Activated naive CD8-positive, alpha-beta T cell treated with anti-CD3 and anti-CD28 coated beads for 36 hours (primary cell): ENCODE measurements at places on chromosomes 3 and 15. TPM values are rescaled to one million over a fixed set of nuclear protein-coding genes. Genes with fewer than 3 reads are reported as not detected.

DNA sequence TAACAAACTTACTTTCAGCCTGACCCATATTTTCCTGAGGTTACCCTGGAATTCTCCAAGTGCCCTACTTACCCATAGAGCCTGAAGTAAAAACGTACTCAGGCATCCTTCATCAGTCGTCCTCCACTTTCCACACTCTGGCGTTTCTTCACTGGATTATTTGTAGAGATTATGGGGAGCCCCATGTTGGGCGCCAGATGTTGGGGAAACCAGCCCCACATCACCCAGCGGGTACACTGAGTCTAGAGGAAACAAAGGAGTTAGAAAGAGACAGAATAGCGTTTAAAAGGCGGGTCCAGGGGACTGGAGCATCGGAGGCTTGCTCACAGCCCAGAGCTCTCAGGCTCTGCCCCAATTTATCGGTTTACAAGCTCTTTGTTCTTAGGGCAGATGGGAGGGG lies 9.7 kb upstream of the SLC28A2 start:
- no peak for DNase-seq

- DNase-seq = no peak
Observed at GRCh38 chr15:96410175-96411055, 79.9 kb downstream of the NR2F2 start.

GRCh38 chr3:37859908-37860199 lies 1.8 kb upstream of the CTDSPL start:
- no peak for DNase-seq

- no peak for DNase-seq
Observed at GRCh38 chr3:154122912-154123559, 1.8 kb downstream of the ARHGEF26 start.

GRCh38 chr15:79973456-79974195 lies 2.6 kb upstream of the BCL2A1 start:
- DNase-seq = peak; percentile 37

- no peak for DNase-seq
Observed at GRCh38 chr3:71102111-71102983, 481.2 kb downstream of the FOXP1 start.

- DNase-seq = no peak
Observed at GRCh38 chr15:55288006-55288717, 1.5 kb downstream of the RAB27A start.

DNA sequence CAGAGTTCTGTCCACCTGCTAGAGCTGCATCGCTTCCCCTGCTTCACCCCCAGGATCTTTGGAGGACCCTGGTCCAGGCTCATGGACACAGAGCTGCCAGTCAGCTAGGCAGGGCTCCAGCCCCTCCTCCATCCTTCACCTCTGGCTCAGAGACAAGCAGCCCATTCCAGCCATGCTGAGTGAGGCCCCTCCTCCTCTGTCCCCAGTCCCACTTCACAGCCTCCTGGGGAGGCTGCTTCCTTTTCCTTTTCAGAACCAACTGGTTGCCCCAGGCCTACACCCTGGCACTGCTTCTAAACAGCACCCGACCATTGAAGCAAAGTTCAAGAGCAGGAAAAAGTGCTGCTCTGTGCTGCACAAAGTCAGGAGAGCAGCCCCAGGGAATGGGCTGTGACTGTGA lies 22.2 kb downstream of the IQSEC1 start:
- DNase-seq = no peak

GRCh38 chr3:196207159-196207832 lies 3.9 kb downstream of the ZDHHC19 start:
- DNase-seq = no peak

GRCh38 chr3:197343656-197344408 lies 45.4 kb upstream of the DLG1 start:
- no peak for DNase-seq

DNA sequence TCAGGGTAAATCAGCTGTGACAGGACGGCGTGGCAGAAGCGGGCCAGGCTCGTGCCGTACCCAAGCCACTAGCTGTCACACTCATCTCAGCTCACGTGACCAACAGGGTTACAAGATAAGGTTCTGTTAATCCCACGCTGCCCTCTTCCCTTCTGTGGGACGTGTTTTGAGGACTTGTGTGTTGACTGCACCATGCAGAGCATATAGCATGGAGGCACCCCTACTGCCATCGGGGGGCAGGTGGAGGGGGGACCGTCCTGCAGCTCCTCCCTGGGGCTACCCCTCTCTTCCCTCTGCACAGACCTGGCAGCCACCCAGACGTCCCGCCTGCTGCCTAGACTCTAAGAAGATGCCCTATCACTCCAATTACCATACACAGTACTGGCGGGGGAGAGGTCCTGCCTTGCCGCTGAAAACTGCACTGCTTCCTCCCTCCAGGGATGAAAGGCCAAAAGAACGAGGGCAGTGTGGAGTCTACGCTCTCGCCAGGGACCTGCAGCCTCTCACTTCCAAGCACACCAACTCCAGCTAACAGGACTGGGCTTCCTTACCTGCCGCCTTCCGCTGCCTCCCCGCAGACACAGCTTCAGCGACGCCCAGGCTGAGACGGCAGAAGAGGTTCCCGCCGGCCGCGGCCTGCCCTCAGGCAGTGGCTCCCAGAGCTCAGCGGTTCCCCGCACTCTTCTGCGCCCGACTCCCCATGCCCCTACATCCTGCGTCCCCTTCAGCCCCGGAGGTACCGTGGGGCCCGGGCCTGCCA lies at the start of gene TNK2:
Gene TNK2 (minus strand): TSS at position 618 of the 760 bp plus-strand sequence. CDS start 19,963 bp downstream, outside the sequence.
- DNase-seq = peak; percentile 62

DNA sequence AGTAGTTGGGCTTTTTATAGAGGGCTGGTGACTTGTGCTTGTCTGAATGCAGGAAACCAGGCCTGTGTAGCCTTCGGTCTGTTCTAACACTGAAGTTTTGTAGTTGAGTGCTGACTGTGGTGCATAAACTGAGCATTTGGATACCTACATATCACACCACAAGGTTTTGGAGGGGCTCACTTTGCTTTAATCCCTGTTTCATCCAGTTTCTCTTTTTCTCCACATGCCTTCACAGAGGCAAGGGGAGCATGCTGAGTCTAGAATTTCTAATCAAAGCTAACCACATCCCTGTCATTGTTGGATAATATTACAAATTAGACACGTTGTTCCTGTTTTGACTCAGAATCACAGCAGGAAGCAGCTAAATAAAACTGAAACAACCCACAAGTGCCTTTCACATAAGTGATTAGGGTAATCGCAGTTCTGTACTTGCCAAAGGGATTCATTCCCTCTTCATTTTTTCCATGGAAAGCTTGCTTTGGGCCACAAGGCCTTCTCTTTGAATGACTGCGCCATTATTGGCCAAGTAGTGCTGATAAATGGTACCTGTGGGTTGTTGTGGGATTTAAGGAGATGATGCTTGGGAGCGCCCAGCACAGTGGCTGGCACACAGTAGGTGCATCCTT lies 48.9 kb downstream of the TGFBR2 start:
- DNase-seq = peak; percentile 47

DNA sequence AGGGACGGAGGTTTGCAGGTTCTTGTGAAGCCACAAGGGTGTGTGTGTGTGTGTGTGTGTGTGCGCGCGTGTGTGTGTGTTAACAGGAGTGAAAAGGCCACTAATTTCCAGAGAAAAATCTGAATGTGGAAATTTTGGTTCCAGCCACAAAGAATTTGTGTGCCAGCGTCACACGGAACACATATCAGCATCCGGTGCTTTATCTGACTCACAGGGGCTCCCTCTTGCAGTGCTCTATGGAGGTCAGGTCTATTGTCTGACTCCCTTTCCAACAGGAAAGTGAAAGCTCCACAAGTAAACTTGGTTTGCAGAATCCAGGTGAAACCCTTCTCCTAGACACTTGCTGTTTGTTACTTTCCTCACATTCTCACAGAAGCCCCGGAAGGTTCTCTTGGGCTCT lies 6.2 kb downstream of the CLDN11 start:
- no peak for DNase-seq

DNA sequence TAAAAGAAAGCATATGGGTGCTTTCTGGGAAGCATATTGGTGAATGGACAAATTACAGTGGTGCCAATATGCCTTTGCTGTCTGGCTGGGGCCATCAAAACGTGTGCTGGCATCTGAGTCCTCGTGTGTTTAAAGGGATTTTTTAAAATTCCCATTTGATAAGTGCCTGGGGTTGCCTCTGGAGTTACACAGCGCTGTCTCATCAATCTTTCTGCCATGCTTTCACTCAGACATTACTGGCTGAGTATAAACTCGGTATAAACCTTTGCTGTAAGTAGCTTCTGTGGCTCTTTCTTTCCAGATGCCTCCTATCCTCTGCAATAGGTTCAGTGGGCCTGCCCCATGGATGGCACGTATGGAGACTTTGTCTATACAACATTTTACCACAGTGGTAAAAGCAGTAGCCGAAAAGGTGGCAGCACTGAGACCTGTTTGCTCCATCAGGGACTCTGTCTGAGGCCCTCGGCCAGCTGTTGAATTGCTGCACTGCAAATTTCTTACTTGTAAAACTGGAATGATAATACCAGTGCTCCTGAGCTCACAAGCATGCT lies 195.5 kb downstream of the LPP start:
- DNase-seq = no peak

DNA sequence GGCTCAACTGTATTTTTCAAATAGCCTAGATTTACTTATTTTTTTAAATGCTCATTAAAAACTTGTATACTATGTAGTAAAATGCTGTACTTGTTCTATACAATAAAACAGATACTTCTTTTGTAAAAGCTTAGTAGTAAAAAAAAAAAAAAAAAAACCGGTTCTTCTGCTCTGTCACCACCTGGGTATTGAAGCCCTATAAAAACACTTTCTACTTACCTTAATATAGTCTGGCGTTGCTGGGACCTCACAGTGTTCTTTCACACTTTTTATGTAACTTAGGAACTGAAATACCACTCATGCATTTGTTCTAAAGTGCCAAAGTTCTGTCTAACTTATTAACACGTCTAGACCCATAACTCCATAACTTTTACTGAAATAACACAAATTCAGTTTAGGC lies 61.4 kb downstream of the TASOR start:
- no peak for DNase-seq

DNA sequence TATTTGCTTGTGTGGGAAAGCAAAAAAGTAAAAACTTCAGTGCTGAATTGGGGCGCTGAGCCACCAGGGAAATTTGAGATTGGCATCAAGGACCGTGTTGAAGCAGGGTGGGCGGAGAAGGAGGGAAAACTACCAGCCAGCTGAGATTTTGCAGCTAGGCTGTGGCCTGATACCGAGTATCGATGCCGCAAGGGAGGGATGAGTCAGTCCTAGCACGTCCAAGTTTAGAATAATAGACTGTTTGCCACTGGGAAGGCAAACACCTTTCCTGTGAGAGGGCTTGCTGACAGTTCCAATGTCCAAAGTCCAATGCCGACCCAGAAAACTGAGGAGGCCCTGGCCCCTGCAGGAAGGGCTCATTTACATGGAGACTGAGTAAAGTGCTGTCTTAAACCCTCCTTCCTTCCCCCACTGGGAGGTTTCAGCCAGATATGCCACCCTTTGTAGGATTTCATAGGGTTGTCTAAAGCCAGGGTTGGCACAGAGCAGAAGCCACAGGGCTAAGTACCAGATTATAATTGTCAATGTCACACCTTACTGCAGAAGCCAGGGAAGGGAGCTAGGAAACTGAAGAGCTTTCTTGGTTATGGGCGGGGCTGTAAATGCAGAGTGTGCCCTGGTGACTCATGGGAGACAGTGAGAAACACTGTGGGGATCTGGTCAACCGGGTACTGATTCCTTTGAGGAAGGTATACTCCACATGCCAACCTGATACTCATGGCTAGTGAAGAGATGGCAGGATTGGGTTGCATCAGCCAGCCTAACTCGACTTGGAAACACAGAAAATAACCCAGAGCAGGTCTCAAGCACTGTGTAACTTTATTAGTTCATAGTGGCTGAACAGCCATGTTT lies 28.4 kb upstream of the PIK3CB start:
- DNase-seq = no peak

DNA sequence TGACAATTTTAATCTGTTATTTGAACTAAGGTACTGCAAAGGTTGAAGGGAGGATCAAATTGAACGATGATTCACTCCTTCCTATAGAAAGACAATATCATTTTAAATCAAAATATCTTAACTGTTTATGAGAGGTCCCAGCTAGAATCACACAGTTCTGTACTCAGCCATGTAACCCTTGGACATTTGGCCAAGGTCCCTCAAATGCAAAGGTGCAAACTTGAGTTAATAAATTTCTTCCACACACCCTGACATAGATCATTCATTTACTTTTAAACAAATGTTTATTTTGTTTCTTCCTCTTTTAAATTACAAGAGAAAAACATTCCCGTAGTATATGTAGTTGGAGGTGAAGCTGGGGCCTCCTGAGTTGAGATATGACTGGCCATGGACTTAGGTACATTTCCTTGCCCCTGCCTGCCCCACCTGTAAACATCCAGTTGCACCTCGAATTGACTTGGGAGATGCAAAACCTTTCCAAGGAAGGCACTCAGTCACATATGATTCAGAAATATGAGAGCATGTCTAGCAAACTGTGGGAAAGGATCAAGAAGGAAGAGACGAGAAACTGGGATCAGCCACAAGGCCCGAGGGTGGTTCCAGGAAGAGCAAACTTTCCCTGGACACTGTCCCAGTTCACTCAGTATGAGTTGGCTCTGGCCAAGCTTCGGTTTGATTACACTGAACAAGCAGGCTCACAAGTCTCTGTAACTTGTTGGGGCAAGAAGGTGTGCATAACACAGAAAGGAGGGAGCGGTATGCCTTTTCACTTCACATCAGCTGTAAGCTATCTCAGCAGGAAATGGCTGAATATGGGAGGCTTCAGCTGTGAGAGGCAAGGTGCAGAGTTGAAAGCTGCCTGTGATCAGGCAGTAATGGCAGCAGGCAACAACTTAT lies 6.7 kb downstream of the TNFSF10 start:
- no peak for DNase-seq

- DNase-seq = no peak
Observed at GRCh38 chr15:70459312-70459711, 304.0 kb downstream of the UACA start.

GRCh38 chr15:29087521-29088285 lies 181.9 kb downstream of the NSMCE3 start:
- DNase-seq = no peak

Gene PAK6
- 0.18 TPM for total RNA-seq

Gene IMPG2
- total RNA-seq = 0.14 TPM

Gene IRAK2
- total RNA-seq = 3.1 TPM

Gene PRRT3
- 8.0 TPM for total RNA-seq

Gene SPINT1
- total RNA-seq = 3.5 TPM

Gene TEX55
- total RNA-seq = not detected

Gene NME9
- total RNA-seq = not detected
